ENCODE measurements at places on chromosomes 7 and 10.

GRCh38 chr7:36863901-36864701 is 139.8 kb upstream of the AOAH start:
- no peak for DNase-seq

DNA sequence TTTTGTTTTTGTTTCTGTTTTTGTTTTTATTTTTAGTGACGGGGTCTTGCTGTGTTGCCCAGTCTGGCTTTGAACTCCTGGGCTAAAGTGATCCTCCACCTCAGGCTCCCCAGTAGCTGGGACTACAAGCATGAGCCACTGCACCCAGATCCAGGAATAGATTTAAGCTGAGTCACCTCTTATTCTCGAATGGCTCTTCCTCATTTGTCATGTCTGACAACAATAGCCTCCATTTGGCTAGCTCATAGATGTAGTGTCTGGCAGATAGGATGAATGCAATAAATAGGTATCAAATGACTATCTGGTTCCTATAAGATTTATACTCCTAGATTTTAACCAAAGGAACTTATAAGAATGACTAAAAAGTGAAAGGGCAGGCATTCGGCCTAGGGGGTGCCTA is 172.9 kb downstream of the TMEM26 start:
- no peak for DNase-seq

- no peak for DNase-seq
Measured at GRCh38 chr10:69684020-69684980, 54.3 kb downstream of the FAM241B start.

DNA sequence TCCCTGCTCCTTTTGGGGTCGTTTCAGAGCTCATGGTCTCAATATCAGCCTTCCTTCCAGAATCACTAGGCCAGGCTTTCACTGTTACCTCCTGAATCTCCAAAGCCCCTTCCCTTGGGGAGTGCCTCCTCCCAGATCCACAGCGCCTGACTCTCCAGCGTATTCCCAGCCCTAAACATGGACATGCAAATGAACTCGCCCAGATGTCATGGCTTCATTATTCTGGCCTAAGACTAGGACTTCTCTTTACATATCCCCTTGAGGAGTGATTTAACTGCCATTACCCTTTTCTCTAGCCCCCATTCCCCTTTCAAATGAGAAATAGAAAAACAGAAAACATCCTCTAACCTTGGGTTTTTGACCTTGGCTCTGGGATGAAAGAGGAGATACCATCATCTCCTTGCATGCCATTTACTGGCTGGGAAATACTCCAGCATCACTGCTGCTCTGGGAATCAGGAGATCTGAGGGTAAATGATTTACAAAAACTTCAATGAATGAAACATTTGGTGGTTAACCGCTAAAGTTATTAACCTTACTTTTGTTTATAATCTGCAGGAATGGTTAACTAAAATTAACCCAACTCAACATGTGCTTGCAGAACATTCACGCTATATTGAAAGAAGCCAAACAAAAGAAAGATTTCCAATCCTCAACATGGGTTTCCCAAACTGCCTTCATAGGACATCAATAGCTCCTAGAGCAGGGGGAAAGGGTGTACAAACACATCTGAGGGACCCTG is 37.0 kb downstream of the FAM171A1 start:
- DNase-seq: no peak

DNA sequence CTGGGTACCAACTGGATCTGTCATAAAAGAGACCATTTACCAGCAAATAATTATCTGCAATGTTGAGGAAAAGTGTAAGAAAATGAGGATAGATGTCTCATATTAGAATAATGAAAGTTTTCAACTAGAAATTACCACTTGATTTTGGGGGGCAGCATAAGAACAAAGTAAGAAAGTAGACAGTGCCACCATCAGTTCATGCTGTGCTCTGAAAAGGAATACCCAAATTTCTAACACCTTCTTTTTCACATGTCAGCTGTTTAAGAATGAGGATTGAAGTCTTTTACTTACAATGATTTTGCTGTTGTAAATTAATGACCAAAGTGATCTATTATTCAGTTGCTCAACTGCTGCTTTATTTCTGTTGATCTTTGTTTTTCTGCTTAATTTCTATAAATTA is 578.3 kb downstream of the ETV1 start:
- no peak for DNase-seq

GRCh38 chr7:38452681-38453108 is 178.5 kb downstream of the AMPH start:
- DNase-seq: no peak

GRCh38 chr7:139896831-139897230 is 67.8 kb downstream of the TBXAS1 start:
- no peak for DNase-seq

DNA sequence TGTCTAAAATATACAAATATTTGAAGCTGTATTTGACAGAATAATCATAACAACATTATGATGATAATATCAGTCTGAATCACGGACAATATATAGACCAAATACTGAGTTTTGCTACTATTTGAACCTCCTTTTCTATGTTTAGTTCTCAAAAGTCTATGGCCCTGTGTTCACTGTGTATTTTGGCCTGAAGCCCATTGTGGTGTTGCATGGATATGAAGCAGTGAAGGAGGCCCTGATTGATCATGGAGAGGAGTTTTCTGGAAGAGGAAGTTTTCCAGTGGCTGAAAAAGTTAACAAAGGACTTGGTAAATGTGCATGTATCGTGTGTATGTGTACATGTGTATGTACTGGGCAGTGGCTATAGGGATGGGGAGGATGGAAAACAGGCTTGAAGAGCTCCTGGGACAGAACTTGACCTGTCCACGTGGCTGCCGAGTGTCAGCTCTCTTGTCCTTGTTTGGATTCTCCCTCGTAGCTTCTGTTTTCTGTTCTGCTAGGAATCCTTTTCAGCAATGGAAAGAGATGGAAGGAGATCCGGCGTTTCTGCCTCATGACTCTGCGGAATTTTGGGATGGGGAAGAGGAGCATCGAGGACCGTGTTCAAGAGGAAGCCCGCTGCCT is 4.2 kb downstream of the CYP2C18 start:
- DNase-seq: no peak

DNA sequence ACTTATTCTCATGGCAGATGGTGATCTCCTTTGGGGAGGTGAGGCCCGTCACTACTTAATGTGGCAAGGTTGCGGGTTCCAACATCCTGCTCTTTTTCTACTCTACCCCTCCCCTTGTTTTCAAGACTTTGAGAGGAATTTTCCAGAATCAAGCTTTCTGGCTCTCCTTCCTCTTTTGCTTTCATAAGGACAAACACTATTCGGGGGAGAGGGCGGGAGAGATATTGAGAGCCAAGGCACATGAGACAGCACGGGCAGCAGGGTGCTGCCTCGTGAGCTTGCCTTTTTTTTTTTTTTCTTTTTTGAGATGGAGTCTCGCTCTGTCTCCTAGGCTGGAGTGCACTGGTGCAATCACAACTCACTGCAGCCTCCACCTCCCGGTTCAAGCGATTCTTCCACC is 6.9 kb upstream of the PFKFB3 start:
- DNase-seq: no peak

- DNase-seq: no peak
Measured at GRCh38 chr10:80945264-80945880, 407.7 kb downstream of the SH2D4B start.

GRCh38 chr7:158476331-158476932 is 111.2 kb downstream of the PTPRN2 start:
- DNase-seq: no peak

DNA sequence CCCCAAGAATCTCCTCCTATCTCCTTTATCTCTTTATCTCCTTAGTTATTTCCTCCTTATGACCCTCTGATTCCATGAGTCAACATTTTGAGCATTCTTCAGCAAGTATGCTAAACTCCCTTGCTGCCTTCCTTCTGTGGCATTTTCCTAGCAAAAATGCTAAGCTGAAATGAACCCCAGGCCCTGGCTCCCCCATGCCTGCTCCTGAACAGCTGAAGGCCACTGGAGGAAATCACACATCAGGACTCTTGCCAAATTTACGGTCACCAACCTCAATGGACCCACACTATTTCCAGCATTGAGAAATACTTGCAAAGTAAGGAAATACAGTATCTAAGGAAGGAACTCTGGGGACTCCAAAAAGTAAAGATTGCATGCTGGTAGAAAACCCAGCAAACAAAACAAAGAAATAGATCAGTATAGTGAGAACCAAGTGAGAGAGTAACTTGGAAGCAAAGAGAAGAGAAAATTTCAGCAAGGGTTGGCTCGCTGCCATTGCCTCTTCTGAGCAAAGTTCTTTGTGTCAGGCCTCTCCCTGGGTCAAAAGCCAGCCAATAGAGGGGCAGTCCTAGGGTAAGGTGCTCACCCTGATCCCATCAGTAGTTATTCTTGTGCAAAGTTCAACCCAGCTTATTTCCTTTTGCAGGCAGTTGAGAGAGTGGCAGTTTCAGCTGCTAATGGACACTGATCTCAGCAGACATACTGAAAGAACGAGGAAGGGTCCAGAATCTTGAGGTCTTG is 5.1 kb upstream of the PLEKHS1 start:
- DNase-seq: no peak

DNA sequence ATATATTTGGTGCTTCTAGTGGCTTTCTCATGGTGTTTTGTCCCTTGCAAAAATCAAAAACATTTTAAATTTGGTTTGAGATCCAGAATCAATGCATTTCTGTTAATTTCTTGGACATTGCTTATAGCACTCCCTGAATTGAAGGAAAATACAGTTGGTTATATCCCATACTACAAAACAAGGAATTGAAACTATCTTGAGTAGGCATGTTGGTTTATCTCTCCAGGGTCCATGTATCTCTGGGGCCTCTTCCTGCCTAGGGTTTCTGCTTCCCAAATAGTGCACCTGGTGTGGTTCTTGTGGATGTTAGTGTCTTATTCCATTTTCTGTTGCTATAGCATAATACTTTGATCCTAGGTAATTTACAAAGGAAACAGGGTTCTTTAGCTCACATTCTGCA is 212.4 kb downstream of the CAMK1D start:
- no peak for DNase-seq
